Suprapubic skin (tissue), 4 donors: ENCODE measurements at places on chromosomes 13 and 19. TPM values are rescaled to one million over a fixed set of nuclear protein-coding genes. Genes with fewer than 3 reads are reported as not detected.

FFAR2 gene
- total RNA-seq: 0.64 TPM

- H3K4me1 ChIP-seq: peaks cover 17% of the 10 kb centered on the region
- H3K36me3 ChIP-seq: peaks cover 79% of the 10 kb centered on the region
- H3K27ac ChIP-seq: no peak overlapping the region
- no peak overlapping the region for H3K4me3 ChIP-seq
- no peaks in the 10 kb centered on the region for H3K27me3 ChIP-seq
These were observed 20.4 kb downstream of the MPND start for GRCh38 chr19:4363571-4364304.

ZNF793 gene
- 3.5 TPM for total RNA-seq

DNA sequence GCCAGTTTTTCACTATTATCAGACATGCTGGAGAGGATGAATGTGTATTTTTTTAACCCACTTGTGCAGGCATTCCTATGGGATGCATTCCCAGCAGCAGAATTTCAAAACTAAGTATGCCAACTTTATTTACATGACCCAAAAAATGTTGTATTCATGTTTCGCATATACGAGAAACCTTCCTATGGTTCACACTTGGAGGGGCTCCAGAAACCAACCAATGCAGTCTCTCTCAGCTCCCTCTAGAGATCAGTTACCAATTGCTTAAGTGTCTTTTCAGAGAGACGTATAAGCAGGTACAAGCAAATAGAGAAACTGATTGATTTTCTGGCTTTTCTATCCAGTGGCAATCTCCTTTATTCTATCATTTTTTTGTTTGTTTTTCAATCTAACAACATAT, 5.5 kb upstream of the PTOV1 start:
- peaks cover 13% of the 10 kb centered on the region for H3K4me1 ChIP-seq
- no peak for DNase-seq
- no peaks in the 10 kb centered on the region for H3K36me3 ChIP-seq
- no peak overlapping the region for H3K4me3 ChIP-seq

GRCh38 chr13:99661791-99662190, 160.5 kb downstream of the TM9SF2 start:
- no peak overlapping the region for H3K4me3 ChIP-seq
- H3K27ac ChIP-seq: no peak overlapping the region
- no peak for DNase-seq
- H3K27me3 ChIP-seq: no peaks in the 10 kb centered on the region
- peaks cover 14% of the 10 kb centered on the region for H3K4me1 ChIP-seq
- no peaks in the 10 kb centered on the region for H3K36me3 ChIP-seq

SIGLEC5 gene
- total RNA-seq: not detected

PTPRS gene
- 147 TPM for total RNA-seq

GRCh38 chr13:32824675-32825074, 191.5 kb upstream of the KL start:
- H3K4me3 ChIP-seq: no peak overlapping the region
- no peaks in the 10 kb centered on the region for H3K4me1 ChIP-seq
- no peak for DNase-seq
- H3K27me3 ChIP-seq: no peaks in the 10 kb centered on the region
- no peak overlapping the region for H3K27ac ChIP-seq

DNA sequence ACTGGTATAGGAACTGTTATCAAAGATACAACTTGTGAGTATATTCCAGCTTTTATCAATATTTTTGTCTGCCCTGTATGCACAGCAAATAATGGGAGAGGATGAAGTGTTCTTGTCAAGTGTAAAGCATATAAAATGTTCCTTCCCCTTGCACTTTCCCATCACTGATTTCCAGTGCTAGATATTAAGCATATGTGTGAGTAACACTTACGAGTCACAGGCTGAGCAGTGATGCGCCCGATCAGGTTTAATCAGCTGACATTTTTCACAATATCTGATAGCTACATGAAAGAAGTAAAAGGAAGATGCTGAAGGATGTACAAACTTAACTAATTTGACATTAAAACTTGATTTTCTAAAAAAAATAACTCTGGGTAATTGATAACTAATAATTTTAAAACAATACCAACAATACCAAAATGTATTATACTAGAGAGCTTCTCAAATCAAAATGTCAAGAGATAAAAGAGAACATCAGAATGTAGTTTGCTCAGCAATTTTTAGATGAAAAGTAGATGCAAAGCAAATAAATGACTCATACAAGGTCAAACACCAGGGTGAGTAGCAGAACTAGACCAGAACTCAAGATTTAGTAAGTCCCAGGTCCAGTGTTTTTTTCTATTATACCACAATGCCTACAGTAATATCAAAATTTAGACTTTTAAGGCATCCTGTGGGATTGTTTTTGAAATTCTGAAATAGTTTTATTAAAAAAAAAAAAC, 56.4 kb downstream of the ZDHHC20 start:
- H3K36me3 ChIP-seq: peaks cover 23% of the 10 kb centered on the region
- H3K27me3 ChIP-seq: no peaks in the 10 kb centered on the region
- no peak overlapping the region for H3K27ac ChIP-seq
- no peak for DNase-seq
- H3K4me1 ChIP-seq: no peaks in the 10 kb centered on the region
- no peak overlapping the region for H3K4me3 ChIP-seq

DNA sequence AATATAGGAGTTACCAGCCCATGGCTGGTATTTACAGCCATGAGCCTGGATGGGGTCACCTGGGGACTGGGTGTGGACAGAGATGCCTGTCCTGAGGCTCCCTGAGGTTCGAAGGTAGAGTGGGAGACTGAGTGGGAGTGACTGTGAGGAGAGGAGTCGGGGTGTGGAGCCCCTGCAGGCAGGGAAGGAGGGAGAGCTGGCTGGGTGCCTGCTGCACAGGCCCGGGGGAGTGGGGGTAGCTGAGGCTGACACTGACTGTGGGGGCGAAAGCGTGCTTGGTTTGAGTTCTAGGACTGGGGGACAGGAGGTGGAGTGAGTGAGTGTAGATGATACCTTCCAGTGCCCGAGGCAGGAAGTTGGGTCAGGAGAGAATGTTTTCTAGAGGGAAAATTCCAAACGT, 7.1 kb downstream of the RAB11B start:
- no peak for DNase-seq
- peaks cover 58% of the 10 kb centered on the region for H3K4me1 ChIP-seq
- no peak overlapping the region for H3K27ac ChIP-seq
- H3K36me3 ChIP-seq: peaks cover 30% of the 10 kb centered on the region

- no peaks in the 10 kb centered on the region for H3K36me3 ChIP-seq
- no peak overlapping the region for H3K27ac ChIP-seq
- H3K4me3 ChIP-seq: no peak overlapping the region
- no peaks in the 10 kb centered on the region for H3K27me3 ChIP-seq
- no peak for DNase-seq
These were observed 3.0 kb upstream of the ZNF628 start for GRCh38 chr19:55473225-55474012.

DNA sequence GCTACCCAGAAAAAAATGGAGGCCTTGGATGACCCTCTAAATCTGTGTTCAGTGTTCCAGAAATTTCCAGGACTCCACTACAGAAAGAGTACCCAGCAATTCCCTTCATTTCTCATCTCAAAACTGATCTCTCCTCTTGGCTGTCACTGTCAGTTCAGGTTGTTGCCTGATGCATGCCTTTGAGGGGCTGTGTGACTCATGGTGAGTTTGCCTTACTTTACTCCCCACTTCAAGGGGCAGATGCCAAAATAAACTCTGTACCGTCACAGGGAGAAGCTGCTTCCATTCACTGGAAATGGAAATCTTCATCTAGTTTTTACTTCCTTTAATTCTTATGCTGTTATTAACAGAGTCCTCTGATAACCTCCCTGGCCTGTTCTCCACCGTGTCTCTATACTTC, 1075.0 kb downstream of the DIAPH3 start:
- H3K4me1 ChIP-seq: no peaks in the 10 kb centered on the region
- no peaks in the 10 kb centered on the region for H3K27me3 ChIP-seq
- no peaks in the 10 kb centered on the region for H3K36me3 ChIP-seq
- no peak overlapping the region for H3K4me3 ChIP-seq
- no peak overlapping the region for H3K27ac ChIP-seq

DNA sequence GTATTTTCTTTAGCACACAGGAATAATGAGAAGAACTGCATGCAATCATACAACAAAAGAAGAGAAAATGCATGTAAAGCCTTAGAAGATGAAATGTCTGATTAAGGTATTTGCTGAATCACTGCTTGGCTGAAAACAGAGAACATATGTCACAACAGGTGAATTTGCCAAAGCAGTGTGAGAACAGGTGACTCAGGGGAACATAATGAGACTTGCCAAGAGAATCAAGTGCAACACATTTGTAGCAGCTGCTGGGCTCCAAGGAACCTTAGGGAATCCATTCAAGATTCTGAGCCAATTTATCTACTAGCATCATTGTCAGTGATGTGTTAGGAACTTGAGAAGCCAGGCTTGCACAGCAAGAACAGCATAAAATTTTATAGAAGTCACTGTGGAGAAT, 273.1 kb downstream of the PCDH20 start:
- DNase-seq: no peak
- H3K4me1 ChIP-seq: no peaks in the 10 kb centered on the region
- H3K27me3 ChIP-seq: no peaks in the 10 kb centered on the region
- no peaks in the 10 kb centered on the region for H3K36me3 ChIP-seq
- H3K27ac ChIP-seq: no peak overlapping the region
- H3K4me3 ChIP-seq: no peak overlapping the region

ZNF578 gene
- 0.64 TPM for total RNA-seq

NLRP11 gene
- not detected for total RNA-seq

DNA sequence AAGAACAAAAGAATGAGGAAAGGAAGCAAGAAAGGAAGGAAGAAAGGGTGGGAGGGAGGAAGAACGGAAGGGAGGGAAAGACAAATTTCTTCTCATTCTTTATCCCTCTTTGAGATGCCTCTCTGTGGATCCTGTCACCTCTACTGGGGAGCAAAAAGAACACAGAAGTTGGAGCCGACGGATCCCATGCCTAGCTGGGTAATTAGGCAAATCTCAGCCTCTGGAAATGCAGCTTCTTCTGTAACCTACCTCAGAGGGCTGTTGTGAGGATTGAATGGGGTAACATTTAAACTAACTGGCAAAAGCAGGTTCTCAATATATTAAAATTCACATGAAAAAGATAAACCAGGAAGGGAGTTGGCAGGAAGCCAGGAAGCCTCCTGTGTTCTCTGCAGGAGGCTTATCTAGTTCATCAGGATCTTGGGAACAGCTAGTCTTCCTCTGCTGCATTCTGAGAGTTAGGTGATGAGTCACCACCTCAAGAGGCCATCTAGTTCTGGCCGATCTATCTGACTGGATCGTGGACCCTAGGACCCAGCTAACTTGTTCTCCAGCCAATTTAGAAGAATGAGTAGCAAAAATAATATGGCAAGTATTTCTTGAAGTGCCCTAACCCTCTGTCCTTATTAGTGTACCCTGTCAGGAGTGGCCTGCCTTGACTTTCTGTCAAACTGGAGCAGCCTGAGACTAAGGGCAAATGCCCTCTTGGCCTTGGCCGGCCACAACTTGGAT, 15.2 kb upstream of the CPB2 start:
- no peak for DNase-seq
- H3K4me1 ChIP-seq: peaks cover 13% of the 10 kb centered on the region
- H3K36me3 ChIP-seq: no peaks in the 10 kb centered on the region
- no peaks in the 10 kb centered on the region for H3K27me3 ChIP-seq
- H3K4me3 ChIP-seq: no peak overlapping the region

GRCh38 chr13:19685034-19685433, 51.6 kb downstream of the MPHOSPH8 start:
- H3K36me3 ChIP-seq: peaks cover 4% of the 10 kb centered on the region
- DNase-seq: no peak
- H3K27ac ChIP-seq: no peak overlapping the region
- H3K4me1 ChIP-seq: no peaks in the 10 kb centered on the region
- no peaks in the 10 kb centered on the region for H3K27me3 ChIP-seq
- no peak overlapping the region for H3K4me3 ChIP-seq

NKPD1 gene
- total RNA-seq: 50.7 TPM

DNA sequence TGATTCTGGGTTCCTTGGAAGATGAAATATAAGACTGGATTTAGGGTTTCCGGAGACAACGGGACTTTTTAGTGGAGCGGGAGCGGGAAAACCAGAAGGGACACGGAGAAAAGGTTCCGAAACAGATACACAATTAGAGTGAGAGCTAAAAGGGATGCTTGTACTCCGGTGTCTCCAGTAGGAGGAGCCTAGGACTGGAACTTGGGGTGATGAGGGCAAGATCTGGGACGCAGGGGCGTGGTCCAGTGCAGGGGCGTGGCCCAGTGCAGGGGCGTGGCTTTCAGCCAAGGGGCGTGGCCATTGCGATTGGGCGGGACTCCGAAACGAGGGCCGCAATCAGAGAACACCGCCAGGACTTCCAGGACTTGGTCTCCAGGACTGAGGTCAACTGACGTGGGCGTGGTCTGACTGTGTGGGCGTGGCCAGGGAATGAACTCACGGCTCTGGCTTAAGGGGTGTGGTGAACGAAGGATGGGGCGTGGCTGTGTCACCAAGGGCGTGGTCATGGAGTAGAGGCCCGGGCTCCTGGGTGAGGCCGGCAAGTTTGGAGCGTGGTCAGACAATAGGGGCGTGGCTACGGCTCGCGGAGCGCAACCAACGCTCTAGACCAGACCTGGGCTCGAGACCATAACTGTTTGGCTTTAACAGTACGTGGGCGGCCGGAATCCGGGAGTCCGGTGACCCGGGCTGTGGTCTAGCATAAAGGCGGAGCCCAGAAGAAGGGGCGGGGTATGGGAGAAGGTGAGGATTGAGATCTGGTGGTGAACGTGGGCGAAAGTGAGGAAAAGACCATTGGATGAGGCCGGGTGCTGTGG, at the start of gene DKKL1:
DKKL1 (plus strand) TSS at position 610 of the 815 bp plus-strand sequence; CDS start at position 732, 122 bp downstream.
- DNase-seq: peak; percentile 100
- peak within 1 kb of the TSS; percentile 79 for H3K4me3 ChIP-seq
- peak within 1 kb of the TSS; percentile 93 for H3K27ac ChIP-seq
- H3K4me1 ChIP-seq: peaks cover 39% of the 10 kb centered on the region
- peaks cover 8% of the 10 kb centered on the region for H3K36me3 ChIP-seq

- no peaks in the 10 kb centered on the region for H3K36me3 ChIP-seq
- peaks cover 38% of the 10 kb centered on the region for H3K4me1 ChIP-seq
- H3K27me3 ChIP-seq: no peaks in the 10 kb centered on the region
- no peak overlapping the region for H3K4me3 ChIP-seq
These were observed 264.1 kb downstream of the NDFIP2 start for GRCh38 chr13:79745081-79745480.

TMPRSS9 gene
- not detected for total RNA-seq

PDCD2L gene
- 13.5 TPM for total RNA-seq

DNA sequence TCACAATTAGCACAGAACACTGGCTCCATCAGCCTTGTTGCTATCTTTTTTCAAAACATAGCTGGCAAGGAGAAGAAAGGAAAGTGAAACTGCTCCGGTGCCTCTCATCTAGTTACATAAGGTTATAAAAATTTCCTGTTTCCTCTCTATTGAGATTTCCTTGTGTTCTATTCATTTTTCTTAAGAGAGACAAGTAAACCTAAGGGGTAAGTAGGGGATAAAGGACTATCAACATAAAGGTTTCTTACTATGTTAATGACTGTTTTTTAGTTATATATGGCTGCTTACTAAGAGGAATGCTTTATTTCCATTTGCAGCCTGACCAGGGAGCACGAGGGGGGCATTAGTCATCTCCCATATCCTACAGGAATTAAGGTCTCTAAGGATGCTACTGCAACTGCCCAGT, 73.2 kb upstream of the MLNR start:
- no peak overlapping the region for H3K27ac ChIP-seq
- no peak for DNase-seq
- peaks cover 32% of the 10 kb centered on the region for H3K36me3 ChIP-seq
- H3K27me3 ChIP-seq: no peaks in the 10 kb centered on the region
- H3K4me1 ChIP-seq: no peaks in the 10 kb centered on the region

PCDH17 gene
- total RNA-seq: 0.57 TPM
